Stimulated activated CD4-positive, alpha-beta T cell treated with anti-CD3 and anti-CD28 coated beads, TNF-alpha, amount 100 ng/mL, for 4 hours (primary cell): ENCODE measurements at places on chromosomes 11 and 22.
A peak's percentile ranks its signal among the peaks of the same experiment; 100 is the strongest.

DNA sequence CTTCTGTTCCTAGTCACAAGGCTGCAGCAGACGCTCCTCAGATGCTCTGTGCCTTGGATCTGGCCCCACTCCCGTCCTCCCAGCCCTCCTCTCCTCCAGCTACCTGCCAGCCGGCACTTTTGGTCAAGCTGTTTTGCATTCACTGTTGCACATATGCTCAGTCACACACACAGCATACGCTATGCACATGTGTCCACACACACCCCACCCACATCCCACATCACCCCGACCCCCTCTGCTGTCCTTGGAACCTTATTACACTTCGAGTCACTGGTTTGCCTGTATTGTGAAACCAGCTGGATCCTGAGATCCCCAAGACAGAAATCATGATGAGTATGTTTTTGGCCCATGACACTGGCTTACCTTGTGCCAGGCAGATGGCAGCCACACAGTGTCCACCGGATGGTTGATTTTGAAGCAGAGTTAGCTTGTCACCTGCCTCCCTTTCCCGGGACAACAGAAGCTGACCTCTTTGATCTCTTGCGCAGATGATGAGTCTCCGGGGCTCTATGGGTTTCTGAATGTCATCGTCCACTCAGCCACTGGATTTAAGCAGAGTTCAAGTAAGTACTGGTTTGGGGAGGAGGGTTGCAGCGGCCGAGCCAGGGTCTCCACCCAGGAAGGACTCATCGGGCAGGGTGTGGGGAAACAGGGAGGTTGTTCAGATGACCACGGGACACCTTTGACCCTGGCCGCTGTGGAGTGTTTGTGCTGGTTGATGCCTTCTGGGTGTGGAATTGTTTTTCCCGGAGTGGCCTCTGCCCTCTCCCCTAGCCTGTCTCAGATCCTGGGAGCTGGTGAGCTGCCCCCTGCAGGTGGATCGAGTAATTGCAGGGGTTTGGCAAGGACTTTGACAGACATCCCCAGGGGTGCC lies 109.8 kb downstream of the BCR start:
- peak; percentile 29 for DNase-seq

DNA sequence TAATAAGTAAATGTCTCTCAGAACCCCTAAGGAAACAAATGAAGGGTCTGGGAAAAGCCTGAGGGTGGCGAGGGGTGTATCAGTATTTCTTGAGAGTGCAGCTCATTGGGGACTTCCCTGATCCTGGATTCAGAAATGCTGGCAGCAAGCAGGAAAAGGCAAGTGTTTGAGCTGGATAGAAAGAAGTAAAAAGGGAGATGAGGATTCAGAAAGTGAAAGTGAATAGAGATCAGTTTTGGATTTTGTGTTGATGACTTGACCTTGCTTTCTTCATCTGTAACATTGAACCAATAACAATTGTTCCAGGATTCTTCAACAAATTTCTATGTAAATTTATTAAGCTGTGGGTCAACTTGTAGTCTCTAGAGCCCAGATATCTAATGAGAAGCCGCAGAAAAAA lies 66.9 kb upstream of the CTSC start:
- DNase-seq, result no peak

DNA sequence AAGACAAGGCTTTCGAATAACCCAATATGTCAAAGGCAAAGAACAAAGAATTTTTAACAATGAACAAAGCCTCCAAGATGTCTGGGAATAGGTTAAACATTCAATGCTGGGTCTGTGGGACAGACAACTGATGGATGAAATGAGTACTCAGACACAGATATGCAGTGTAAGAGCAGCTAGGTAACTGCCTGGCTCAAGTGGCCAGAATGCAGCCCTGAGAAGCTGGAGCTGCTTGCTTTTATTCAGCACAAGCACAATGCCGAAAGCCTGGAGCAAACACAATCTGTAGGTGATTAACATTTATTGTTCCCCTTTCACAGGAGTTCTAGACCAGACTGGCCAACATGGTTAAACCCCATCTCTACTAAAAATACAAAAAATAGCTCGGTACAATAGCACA lies 24.0 kb downstream of the GLYAT start:
- DNase-seq, result no peak

DNA sequence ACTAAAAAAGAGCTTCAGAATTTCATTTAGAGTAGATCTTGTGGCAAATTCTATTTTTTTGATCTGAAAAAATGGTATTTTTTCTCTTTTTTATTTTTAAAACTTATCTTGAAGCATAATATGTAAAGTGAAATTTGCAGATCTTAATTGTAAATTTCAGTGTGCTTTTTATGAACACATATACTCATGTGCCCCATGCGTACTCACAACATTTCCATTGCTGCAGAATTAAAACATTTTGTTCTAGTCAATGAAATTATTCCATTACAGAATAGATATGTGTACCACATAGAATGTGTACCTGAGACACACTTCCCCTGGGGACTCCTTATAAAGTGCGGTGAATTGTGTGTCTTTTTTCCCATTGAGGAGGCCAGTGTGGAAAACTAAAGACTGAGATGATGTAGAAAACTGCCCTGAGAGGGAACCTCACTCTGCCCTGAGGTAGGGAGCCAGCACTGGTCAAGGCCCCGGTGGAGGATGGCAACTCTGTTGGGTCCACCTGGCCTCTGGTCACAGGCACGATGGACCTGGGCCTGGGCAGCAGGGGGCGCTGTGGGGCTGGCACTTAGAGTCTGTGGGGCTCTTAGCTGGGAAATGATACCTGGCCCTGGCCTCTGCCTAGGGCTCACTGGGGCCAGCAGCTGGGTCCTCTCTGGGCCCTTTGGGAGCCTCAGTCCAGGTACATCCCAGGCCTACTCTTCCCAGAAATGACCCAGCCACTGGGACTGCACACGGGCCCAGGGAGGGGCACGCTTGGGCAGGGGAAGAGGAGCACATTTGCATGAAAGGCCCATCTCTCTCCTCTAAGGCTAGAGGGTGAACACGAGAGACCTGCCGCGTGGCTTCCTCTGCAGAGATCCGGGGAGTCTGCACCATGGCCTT lies 77.9 kb upstream of the TOP3B start:
- peak; percentile 15 for DNase-seq

DNA sequence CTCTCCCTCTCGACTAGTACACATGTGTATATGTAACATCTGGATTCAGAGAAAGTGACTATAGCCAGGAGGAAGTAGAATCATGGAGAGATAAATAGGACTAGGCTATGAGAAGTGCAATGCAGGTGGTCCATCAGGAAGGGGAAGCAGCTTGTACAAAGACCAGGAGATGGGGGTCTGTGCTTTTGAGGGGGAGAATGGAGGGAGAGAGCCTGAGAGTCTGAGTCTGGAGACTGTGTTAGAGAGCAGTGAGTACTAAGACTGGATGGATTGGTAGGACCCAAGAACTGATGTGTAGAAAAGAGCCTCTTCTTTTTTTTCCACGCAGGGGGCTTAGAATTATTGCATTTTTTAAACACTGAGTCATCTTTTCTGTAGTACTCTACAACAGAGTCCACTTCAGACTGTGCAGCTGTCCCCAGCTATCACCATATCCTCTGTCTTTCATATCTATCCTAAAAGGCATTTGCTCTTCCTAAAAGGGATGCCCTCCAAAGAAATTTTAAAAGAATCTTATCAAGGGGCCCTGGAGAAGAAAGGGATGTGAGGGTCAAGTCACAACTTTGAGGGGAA lies 80.4 kb downstream of the BDNF start:
- DNase-seq, result no peak

DNA sequence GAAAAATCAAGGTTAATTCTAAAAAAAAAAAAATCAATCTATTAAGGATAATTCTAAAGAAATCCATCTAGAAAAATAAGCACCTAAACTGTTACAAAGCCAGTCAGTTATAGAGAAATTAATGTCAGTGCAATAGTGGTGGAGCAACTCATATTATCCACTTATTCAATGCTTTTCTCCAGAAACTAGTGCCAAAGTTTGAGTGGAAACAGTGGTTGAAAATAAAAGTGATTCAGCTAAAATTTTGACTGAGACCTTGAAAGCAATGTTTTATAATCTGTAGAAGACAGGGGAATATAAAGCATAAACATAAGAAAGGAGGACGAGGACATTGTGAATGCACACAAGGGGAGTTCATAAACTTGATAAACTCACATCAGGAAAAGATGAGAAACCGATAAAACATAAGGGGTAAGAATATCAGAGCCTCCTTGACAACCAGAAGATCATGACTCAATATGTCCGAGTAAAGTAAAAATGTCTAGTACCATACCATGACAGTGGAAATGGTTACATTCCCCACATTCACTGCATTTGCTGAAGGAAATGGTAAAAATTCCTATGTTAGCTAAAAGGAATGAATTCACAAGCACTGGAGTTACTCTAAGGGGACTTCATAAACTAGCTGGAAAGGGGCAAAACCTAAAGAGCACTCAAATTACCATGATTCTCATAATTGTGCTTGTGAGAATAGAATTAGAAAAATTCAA lies 58.7 kb upstream of the SLC5A12 start:
- no peak for DNase-seq

DNA sequence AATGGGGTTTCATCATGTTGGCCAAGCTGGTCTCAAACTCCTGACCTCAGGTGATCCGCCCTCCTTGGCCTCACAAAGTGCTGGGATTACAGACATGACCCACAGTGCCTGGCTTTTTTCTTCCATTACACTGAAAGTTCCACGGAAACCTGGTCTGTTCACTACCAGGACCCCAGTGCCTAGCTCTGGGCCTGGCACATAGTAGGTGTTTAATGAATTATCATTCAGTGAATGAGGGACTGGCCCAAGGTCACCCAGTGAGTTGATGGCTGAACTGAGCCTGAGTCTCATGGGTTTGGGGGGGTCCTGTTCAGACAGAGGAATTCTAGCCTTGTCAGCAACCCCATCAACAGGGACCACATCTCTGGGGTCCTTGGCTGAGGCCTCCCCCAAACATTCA lies 3.1 kb downstream of the C11orf86 start:
- no peak for DNase-seq

- no peak for DNase-seq
These were observed 562.3 kb downstream of the NTM start for GRCh38 chr11:131932584-131933325.

DNA sequence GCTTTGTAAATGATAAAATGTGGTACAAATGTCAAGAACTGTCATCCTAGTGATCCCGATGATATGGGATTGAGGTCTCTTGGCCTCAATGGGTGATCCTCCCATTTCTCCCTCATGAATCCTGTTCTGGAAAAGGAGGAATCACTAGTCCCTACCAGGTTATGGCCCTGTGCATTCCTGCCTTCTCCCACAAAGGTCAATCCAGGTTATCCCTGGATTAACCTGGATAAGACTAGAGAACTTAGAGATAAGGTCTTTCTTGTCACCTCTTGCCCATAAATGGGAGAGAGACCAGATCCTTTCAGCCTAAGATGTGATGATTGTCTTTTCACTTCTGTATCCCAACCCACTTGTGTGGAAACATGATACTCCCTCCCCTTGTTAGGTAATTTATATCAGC lies 396.7 kb downstream of the BUD13 start:
- DNase-seq, result no peak

GRCh38 chr11:43917851-43918250 lies 24.6 kb upstream of the C11orf96 start:
- no peak for DNase-seq

- DNase-seq, result no peak
These were observed 11.2 kb upstream of the MS4A6E start for GRCh38 chr11:60315871-60316270.

- DNase-seq, result no peak
These were observed 37.1 kb upstream of the CCDC188 start for GRCh38 chr22:20187777-20188566.

- peak; percentile 47 for DNase-seq
These were observed 39.3 kb upstream of the CELSR1 start for GRCh38 chr22:46576556-46577367.

GRCh38 chr11:128238521-128239265 lies 348.7 kb downstream of the ETS1 start:
- DNase-seq, result no peak

DNA sequence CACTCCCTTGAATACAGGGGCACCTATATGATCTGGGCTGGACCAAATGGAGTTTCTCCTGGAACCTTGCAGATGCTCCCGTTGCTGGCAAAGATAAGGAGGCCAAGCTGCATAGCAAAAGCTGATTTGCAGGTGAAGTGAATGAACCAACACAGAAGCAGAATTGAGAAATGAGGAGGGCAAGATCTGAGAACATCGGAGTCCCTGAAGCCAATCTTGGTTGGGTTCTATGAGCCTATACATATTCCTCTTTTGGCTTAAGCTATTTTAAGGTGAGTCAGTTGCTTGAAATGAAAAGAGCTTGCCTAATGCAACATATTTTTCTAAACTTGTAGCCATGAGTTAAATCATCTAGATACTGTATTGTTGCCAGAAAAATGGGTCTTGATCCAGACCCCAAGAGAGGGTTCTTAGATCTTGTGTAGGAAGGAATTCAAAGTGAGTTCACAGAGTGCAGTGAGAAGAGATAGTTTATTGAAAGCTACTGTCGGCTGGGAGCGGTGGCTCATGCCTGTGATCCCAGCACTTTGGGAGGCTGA lies 23.5 kb downstream of the WEE1 start:
- DNase-seq, result no peak

DNA sequence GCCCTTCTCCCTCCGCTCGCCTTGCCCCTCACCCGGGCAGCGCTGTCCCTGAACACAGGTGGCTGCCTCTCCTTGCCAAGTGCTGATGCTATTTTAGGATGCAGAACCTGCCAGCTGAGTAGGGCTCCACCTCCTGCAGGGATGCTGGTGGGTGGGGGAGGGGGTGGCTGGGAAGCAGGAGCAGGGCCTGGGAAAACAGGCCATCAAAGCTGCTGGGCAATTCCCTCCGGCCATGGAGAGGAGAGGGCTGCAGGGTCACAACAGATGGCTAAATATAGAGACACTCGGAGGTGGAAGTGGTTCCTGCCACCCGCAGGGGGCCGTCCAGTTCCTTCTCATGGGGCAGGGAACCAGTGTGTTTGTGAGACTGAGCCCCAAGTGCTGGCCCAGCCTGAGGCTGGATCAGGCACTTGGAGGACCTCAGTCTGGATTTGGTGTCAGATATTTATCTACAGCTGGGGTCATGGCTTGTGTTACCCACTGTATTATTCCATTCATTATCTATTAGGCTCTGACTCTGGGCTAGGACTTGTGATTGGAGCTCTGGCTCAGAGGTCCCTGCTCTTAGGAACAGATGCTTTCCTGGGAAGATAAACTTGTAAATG lies 59.6 kb downstream of the LRRC32 start:
- DNase-seq, result no peak

DNA sequence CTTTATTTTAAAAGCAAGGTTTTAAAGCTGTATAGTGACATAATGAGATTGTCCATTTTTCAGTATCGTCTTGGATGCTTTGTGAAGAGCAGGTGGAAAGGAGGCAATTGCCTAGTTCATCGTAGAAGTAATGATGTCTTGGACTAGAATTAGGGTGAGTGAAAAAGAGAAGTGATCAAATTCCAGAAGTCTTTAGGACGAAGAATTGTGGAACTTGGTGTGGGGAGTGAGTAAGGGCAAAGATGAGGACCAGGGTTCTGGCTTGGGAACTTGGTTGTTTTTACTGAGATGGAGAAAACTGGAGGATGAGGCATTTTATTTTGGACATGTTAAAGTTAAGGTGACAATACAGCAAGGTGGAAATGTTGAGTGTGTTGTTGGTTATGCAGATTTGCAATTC lies 1.2 kb downstream of the ILK start:
- no peak for DNase-seq
